ENCODE measurements at places on chromosomes 2 and 18. TPM values are rescaled to one million over a fixed set of nuclear protein-coding genes. Genes with fewer than 3 reads are reported as not detected.

Gene ADCYAP1
- total RNA-seq: 2.7 TPM

Gene STAMBP
- total RNA-seq: 37.9 TPM

Gene MTERF4
- total RNA-seq: 28.1 TPM

Gene NCL
- total RNA-seq: 238 TPM

Gene SAG
- total RNA-seq: not detected

Gene NDC80
- 56.7 TPM for total RNA-seq

Gene CCDC148
- 4.9 TPM for total RNA-seq

Gene CXCR4
- total RNA-seq: 6.5 TPM

- no peak for DNase-seq
Observed at GRCh38 chr18:26696786-26697185, 148.4 kb upstream of the KCTD1 start.

- DNase-seq: no peak
Observed at GRCh38 chr2:215427585-215427984, 8.3 kb downstream of the FN1 start.

DNA sequence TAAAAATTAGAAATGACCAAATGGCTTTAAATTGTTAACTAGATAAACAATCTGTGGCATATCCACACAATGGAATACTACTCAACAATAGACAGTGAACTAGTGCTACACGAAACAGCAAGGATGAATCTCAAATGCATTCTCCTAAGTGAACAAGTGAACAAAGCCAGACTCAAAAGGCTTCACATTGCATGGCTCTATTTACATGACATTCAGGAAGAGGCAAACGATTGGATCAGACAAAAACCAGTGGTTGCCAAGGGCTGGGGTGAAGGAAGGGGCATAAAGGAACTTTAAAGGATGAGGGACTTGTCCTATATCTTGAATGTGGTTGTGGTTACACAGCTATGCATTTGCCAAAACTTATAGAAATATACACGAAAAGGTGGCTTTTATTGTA is 184.3 kb downstream of the RPIA start:
- DNase-seq: no peak

DNA sequence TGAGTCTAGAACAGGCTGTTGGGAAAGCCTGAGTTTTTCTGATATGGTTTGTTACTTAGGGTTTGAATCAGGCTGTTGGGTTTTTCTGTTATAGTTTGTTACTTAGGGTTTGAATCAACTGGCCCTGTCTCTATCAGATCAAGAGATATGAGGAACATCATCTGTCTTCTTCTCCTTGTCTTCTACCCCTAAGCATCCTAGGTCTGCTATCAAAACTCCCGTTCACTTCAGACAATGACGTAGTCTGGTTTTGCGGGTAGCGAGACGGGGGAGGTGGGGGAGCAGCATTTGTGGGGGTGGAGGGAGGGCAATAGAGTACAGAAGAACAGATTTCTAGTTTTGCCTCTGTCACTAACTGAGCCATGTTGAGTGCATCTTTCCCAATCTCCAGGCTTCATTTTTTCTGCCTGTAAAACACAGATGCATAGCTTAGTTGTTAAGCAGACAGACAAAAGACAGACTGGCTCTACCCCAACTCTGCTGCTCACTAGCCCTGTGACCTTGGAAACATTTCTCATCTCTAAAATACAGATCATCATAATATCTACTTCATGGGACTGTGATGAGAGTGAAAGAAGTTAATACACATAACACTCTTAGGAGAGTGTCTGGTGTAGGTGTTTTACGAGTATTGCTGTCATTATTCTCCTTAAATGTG is 9.1 kb downstream of the TNP1 start:
- DNase-seq: no peak

GRCh38 chr2:12334412-12334966 is 382.2 kb upstream of the TRIB2 start:
- no peak for DNase-seq

- DNase-seq: no peak
Observed at GRCh38 chr2:64861452-64862397, 127.5 kb upstream of the SLC1A4 start.

DNA sequence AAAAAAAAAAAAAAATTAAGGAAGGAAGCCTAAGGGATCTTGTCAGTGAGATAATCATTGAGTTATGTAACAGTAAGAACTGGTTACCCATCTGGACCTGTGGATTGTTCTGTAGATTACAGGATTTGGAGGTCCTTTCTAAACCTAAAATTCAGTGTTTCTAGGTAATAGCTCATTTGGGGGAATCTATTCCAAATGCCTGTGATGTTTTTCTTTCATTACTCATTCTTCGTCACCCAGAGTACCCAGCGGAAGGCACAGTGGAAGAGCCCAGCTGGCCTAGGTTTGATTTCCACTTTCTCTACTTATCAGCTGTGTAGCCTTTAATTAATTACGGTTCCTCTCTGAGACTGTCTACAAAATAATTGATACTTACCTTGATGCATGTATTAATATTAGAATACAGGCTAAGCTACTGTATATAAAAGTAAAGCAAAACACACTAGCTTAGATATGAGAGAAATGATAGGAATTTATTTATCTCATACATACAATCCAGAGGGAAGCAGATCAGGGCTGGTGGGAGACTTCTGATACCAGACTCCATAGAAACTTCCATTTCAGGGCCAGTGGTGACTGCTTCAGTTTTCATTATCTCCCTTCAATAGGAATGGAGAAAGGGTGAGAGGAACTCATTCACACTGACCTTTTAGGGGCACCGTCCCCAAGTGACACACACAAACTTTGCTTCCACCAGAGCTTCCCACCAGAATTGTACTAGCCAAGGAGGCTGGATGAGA is 115.8 kb upstream of the NOSTRIN start:
- DNase-seq: peak; percentile 59

DNA sequence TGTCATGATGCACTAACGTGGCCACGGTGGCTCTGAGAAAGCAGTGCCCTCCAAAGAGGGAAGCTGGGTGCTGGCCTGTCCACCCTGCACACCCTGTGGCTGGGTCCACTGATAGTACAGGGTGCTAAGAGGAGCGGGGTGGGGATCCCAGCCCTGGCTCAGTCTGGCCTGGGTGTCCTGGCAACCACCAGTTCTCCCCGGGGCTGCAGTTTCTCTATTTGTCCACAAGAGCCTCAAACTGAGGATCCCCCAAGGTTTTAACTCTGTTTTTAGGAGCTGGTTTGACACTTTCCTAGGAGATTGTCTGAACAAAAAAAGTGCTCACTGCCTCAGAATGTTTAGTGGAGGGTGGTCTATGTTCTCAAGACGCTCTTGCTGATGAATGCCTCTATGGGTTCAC is 29.0 kb downstream of the EDAR start:
- no peak for DNase-seq

- DNase-seq: no peak
Observed at GRCh38 chr2:54740333-54740732, 16.9 kb downstream of the EML6 start.

DNA sequence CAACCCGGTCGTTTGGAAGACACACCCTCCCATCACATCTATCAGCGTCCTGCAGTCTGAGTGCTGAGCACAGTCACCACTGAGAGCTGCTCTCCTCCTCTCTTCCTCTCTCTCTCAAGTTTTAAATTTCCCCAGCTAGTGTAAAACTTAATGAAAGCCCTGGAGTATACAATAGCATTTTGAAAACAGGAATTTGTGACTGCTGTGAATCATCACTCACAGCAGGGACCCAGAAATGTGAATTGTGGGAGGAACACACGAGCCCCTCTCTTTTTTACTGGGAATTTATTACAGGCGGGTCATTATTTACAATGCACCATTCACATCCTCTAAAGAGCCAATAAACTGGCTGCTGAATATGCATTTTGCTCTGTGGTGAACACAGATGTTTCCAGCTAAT is 185.0 kb upstream of the SMIM21 start:
- no peak for DNase-seq

- DNase-seq: no peak
Observed at GRCh38 chr2:240146627-240147278, 6.3 kb upstream of the OTOS start.

DNA sequence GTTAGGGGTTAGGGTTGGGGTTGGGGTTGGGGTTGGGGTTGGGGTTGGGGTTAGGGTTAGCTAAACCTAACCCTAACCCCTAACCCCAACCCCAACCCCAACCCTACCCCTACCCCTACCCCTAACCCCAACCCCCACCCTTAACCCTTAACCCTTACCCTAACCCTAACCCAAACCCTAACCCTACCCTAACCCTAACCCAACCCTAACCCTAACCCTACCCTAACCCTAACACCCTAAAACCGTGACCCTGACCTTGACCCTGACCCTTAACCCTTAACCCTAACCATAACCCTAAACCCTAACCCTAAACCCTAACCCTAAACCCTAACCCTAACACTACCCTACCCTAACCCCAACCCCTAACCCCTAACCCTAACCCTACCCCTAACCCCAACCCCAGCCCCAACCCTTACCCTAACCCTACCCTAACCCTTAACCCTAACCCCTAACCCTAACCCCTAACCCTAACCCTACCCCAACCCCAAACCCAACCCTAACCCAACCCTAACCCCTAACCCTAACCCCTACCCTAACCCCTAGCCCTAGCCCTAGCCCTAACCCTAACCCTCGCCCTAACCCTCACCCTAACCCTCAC is 24.1 kb upstream of the RABL2A start:
- no peak for DNase-seq

DNA sequence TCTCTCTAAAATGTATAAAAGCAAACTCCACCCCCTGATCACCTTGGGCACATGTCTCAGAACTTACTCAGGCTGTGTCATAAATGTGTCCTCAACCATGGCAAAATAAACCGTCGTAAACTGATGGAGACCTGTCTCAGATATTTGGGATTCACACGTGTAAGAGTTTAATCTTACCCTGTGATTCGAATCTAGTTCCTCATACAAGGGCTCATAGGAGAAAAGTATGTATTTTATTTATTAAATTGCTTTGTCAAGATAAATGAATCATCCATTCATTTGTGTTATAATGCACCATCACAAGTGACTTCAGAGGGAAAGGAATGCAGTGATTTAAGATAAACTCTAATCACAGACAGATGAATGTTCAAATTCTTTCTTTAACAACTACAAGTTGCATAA is 712.5 kb upstream of the LRATD1 start:
- DNase-seq: no peak

Measured in Daoy (cell line).